ENCODE measurements at places on chromosomes 11 and 22.

DNA sequence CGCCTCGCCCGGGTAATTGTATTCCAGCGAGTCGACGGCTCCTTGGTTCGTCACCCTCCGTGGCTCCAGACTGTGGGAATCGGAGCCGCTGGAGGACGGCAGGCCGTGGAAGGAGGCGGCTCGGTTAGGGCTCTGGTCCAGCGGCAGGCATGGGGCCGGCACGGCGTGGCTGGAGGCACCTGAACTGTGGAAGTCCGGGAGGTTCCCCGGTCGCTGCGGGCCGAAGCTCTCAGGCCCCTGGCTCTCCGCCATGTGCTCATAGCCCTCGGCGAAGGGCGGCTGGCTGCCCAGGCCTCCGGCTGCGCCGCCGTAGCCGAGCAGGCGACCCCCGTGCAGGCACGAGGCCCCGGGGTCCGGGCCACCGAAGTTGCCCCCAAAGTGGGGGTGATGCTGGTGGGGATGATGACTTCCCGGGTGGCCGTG lies 1.7 kb downstream of the MN1 start:
- no peak for DNase-seq

- no peak for DNase-seq
These were observed 6.0 kb downstream of the CNTF start for GRCh38 chr11:58628446-58628845.

GRCh38 chr22:20436768-20437612 lies 635 bp downstream of the SCARF2 start:
- no peak for DNase-seq

- DNase-seq, result no peak
These were observed 788.8 kb upstream of the FAT3 start for GRCh38 chr11:91435694-91436395.

DNA sequence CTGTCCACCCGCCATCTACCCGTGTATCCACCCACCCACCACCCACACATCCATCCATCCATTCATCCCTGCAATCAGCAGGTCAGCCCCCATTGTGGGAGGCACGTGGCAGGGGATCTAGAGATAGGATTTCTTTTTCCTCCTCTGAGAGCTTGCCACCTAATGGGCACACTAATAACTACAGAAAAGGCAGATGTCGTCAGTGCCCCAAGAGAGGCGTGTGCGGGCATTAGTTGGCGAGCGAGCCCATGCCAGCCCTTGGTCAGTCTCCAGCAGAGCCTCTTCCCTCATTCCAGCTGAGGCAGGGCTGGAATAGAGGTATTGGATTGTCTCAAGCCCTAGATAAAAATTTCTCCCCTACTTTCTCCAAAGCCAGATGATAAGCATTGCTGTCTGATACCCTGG lies 9.7 kb downstream of the USP2 start:
- DNase-seq, result no peak

GRCh38 chr22:20106849-20107237 lies 9.1 kb upstream of the RANBP1 start:
- no peak for DNase-seq

DNA sequence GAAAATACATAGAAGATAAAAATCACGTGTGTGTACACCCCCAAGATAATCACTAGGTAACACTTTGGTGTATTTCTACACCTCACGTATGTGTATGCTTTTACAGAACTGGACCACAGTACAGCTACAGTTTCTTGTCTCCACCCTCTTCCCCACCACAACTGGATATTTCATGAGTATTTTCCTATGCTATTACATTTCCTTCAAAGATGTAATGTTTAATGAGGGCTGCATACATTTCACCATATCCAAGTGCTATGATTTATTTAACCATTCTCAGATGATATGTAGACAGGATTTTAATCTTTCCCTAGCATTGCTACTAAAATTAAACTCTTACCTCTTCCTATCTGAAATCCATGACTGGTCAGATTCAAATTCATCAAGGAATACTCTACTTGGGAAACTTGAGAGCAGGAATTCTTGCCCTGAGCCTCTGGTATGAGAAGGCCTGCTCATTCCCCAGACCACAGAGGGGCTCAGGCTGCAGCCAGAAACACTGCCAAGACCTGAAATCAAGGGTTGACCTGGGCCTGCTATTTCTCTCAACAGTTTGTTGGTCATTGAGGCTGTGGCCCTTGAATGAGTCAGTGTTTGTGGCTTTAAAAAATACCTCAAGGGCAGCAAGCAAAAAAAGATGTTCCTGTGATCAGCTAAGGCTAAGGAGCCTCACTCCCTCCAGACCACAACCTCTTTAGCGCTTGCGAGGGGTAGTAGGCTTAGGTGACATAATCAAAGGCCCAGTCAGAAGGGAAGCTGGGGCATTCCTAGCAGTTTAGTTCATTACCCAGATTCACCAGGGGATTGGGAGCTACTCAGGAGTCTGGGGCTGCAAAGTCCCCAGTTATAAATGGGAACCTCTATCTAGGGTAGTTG lies 55.5 kb downstream of the ABTB2 start:
- no peak for DNase-seq

DNA sequence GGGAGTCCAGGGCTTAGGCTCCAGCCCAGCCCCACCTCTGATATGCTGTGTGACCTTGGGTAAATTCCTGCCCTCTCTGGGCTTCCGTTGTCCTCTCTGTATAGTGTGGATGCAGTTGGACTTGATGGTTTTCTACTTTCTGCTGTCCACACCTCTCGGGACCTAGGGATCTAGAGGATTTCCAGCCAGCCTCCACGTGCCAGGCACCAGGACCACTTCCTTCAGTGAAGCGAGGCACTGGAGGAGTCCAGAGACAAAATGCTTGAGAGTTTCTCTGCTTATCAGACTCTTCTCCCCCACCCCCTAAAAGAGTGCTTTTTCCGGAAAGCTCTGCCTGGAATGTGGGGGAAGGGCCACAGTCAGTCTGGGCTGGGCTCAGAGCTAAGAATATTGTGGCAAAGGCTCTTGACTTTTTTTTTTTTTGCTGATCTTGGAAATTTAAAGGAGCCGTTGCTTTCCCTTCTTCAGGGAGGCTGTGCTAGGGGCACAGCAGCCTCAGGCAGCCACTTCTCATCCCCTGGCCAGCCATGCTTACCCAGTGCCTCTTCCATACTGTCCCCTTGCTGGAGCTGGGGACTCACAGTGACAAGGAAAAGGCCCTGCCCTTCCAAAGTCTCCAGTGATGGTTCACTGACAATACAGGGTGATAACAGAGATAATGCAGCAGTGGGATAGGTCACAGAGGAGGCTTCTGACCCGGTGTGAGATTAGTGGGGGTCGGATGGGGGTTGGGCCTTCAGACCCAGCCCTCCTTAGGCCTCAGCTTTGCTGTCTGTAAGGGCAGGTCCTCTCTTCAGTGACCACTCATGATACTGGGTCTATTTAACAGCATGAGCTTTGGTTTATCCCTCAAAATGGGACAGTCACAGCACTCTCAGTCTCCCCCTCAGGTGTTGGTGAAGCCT lies 2.9 kb upstream of the SERPINH1 start:
- no peak for DNase-seq

DNA sequence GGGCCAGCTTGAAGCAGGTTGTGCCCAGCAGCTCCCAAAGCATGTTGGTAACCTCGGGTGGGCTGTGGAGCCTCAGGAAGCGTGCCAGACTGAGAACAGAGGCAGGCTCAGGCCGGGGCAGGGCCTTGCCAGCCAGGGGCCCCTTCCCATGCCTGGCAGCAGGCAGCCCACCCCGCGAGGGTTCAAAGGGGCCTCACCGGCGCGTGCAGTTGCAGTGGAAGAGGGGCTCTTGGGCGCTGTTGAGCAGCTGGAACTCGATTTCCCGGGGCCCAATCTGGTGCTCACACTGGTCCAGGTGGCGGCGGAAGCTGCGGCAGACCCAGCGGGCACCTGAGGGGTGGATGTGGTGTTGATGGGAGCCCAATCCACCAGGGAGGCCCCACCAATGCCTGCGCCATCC lies 3.6 kb downstream of the PLA2G3 start:
- no peak for DNase-seq

Measured in stimulated activated CD4-positive, alpha-beta T cell treated with anti-CD3 and anti-CD28 coated beads, TNF-alpha, amount 100 ng/mL, for 24 hours (primary cell).